Endothelial cell (in vitro differentiated cells): ENCODE measurements at places on chromosomes 7 and 10. TPM values are rescaled to one million over a fixed set of nuclear protein-coding genes. Genes with fewer than 3 reads are reported as not detected.

GRCh38 chr10:5895365-5895764, 5.3 kb downstream of the FBH1 start:
- DNase-seq, result no peak

GRCh38 chr7:44764665-44765578, 16.3 kb downstream of the ZMIZ2 start:
- DNase-seq, result no peak

TMEM213 gene
- not detected for total RNA-seq

DNA sequence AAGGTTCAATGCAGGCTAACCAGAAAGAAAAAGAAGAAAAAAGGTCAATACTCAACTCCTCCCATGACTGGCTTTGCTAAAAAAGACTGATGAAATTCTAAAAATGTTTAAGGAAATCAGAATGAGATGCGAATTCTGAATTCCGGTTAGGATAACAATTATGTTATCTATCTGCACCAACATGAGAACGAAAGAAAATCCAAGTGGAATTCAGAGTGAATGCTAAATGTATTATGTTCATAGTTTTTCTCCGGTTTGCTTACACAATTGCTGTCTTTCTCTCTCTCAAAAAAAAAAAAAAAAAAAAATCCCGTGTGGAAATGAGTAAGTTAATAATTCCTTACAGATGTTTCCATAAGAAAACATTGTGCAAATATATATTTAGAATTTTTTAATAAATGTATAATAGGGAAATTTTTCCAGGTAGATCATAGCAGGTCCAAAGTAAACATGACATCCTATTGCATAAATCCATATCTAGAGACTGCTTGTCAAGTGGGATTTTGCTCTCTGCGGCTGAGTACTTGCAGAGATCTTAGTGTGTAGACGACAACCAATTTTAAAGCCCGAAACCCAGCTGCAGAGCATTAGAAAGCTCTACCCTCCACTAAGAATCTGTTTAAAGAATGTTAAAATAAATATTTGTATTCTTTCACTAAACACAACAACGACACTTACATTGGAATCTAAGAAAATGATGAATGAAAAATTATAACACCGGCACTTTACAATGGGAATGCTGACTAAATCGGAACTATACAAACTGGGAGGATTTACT, 104.0 kb downstream of the JAZF1 start:
- DNase-seq, result no peak
